Fibroblast of the aortic adventitia (primary cell): ENCODE measurements at places on chromosomes 2 and 18. TPM values are rescaled to one million over a fixed set of nuclear protein-coding genes. Genes with fewer than 3 reads are reported as not detected.

Gene BARD1
- total RNA-seq = 4.5 and 33.1 TPM in 2 replicates

Gene SP140
- total RNA-seq = 0.09 and 0.41 TPM in 2 replicates

Gene OR6B2
- not detected in 2 replicates for total RNA-seq

Gene FAM124B
- total RNA-seq = under 0.01 and 1.2 TPM in 2 replicates

Gene TCF23
- total RNA-seq = 2.3 TPM in 1 of 2 replicates, not detected in the other

Gene GNAL
- 0.16 and 0.63 TPM in 2 replicates for total RNA-seq

Gene IL1F10
- total RNA-seq = not detected in 2 replicates

Gene HOXD13
- not detected in 2 replicates for total RNA-seq

Gene SEH1L
- 52.2 and 68.8 TPM in 2 replicates for total RNA-seq

Gene RAD51AP2
- 0.09 TPM in 1 of 2 replicates, not detected in the other for total RNA-seq

Gene RBKS
- total RNA-seq = 1.3 and 1.4 TPM in 2 replicates

Gene CDH2
- total RNA-seq = 38.3 and 64.1 TPM in 2 replicates

Gene GAL3ST2
- total RNA-seq = 0.25 TPM in 1 of 2 replicates, not detected in the other

Gene GALNT14
- total RNA-seq = 0.72 TPM in 1 of 2 replicates, not detected in the other

Gene RNMT
- 30.0 and 65.0 TPM in 2 replicates for total RNA-seq

Gene IL36A
- 2.0 TPM in 1 of 2 replicates, not detected in the other for total RNA-seq

Gene DYNAP
- not detected in 2 replicates for total RNA-seq

Gene UGT1A4
- not detected in 2 replicates for total RNA-seq

Gene CGREF1
- 4.7 and 9.3 TPM in 2 replicates for total RNA-seq

Gene SERPINB10
- total RNA-seq = not detected in 2 replicates

Gene FAM98A
- 41.8 and 58.7 TPM in 2 replicates for total RNA-seq

Gene ARPC2
- total RNA-seq = 121 and 368 TPM in 2 replicates

Gene PLEKHB2
- 43.3 and 57.0 TPM in 2 replicates for total RNA-seq

Gene PSD4
- total RNA-seq = 0.82 and 5.1 TPM in 2 replicates

Gene PXDN
- total RNA-seq = 55.5 and 137 TPM in 2 replicates

Gene CCDC74B
- total RNA-seq = 9.7 and 12.2 TPM in 2 replicates

Gene UGT1A5
- not detected in 2 replicates for total RNA-seq

Gene ANKRD36C
- 69.1 and 94.5 TPM in 2 replicates for total RNA-seq

Gene PSTPIP2
- total RNA-seq = 2.0 and 6.4 TPM in 2 replicates

Gene CHRND
- total RNA-seq = not detected in 2 replicates

Gene SFT2D3
- total RNA-seq = 3.5 and 7.0 TPM in 2 replicates

Gene C2orf92
- 1.9 and 2.0 TPM in 2 replicates for total RNA-seq

Gene AP1S3
- 8.1 and 16.8 TPM in 2 replicates for total RNA-seq

Gene DSG1
- total RNA-seq = not detected in 2 replicates

Gene ALPI
- total RNA-seq = not detected in 2 replicates

Gene MAL
- not detected in 2 replicates for total RNA-seq

Gene WNT10A
- total RNA-seq = not detected in 2 replicates
